ENCODE measurements at places on chromosomes 6 and 20.

- no peak for DNase-seq
Measured at GRCh38 chr6:147088861-147089260, 115.4 kb upstream of the STXBP5 start.

GRCh38 chr6:24356310-24356973 lies 1.4 kb downstream of the DCDC2 start:
- no peak for DNase-seq

DNA sequence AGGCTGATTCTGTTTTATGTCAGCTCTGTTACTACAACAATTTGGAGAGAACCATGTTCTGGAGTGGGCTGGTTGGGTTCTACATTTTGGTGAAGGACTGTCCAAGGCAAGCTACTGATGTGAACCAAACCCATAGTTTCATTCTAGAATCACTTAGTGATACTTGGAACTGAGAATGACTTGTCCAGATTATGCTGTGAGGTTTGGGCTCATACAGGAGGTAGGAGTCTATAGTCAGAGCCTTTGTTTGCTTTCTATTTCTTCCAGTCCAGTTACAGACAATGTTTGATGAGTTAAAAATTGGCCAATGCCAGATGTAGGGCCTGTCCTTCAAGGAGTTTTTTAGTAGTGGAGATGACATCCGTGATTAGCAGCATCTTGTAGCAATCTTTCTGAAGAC lies 97.9 kb downstream of the LRRC1 start:
- DNase-seq = no peak

GRCh38 chr6:139553916-139554315 lies 179.5 kb upstream of the CITED2 start:
- DNase-seq = no peak

DNA sequence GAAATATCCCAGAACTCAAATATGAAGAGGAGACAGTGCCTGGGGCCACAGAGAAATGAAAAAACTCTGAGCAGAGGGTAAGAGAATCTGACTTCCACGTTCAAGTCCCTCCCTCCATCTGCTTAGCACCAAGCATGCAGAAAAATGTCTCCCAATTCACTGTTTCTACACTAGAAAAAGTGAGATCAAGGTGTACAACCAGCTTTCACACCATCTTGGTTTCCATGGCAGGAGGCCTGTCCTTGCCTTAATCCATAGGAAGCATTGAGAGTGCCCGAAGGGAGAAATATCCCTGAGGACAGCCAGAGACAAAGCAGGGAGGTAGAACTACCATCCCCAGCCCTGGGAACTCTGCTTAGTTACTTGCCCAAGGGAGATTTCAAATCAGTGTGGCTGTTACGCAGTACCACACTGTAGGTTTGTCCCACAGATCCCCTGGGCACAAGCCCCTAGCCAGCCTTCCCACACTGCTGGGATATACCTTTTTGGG lies 82.9 kb downstream of the SCML4 start:
- no peak for DNase-seq

GRCh38 chr6:136766274-136766673 lies 26.0 kb downstream of the MAP3K5 start:
- DNase-seq = no peak

DNA sequence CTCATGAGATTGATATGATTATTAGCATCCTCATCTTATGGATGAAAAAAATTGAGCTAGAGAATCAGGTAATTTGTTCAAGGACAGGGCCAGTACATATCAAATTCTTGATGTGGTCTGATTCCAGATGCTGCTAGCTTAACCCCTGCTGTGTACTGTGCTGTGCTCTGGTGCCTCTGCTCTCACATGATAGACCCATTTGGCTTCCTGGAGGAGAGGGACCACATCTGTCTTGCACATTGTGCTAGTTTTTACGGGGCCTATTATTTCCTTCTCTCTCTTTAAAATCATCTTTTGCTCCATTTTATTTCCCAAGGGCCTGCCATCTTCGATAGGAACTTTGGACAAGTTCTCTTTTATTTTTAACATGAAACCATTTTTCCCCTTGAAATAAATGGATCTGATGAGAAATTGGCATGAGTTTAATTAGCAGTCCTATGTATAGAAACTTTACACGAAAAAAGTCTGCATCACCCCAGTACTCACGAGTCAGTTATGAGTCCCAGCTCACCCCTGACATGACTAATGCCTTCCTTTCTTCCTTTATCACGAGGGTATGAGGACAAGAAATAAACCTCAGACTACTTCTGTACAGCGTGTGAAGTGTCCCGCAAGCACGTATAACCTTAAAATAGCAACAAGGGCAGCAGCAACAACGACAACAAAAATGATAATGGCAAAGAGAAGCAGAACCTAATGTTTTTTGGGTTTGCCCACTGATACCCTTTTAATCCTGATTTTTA lies 26.5 kb downstream of the CD109 start:
- DNase-seq = no peak

- DNase-seq = no peak
Measured at GRCh38 chr6:141580988-141581552, 551.7 kb upstream of the GJE1 start.

- DNase-seq = no peak
Measured at GRCh38 chr6:138443979-138444378, 40.0 kb downstream of the HEBP2 start.

DNA sequence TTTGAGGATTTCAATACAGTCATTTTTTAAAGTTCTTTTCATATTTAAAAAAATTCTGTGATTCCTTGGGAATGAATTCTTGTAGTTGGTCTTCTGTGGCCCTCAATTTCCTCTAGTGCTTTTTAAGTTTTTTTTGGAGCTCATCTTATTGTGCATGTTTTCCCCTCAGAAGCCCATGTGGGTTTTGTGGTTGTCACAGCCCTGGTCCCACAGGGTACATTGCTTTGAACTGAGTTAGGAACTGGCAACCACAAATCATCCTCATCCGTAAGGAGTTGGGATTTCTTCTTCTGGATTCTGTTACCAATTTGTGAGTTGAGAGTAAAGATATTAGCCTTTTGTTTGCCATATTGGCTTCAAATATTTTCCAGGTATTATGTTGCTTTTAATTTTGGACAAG lies 89.9 kb downstream of the AKAP7 start:
- DNase-seq = no peak

GRCh38 chr6:84280030-84280429 lies 52.6 kb upstream of the CEP162 start:
- DNase-seq = no peak

DNA sequence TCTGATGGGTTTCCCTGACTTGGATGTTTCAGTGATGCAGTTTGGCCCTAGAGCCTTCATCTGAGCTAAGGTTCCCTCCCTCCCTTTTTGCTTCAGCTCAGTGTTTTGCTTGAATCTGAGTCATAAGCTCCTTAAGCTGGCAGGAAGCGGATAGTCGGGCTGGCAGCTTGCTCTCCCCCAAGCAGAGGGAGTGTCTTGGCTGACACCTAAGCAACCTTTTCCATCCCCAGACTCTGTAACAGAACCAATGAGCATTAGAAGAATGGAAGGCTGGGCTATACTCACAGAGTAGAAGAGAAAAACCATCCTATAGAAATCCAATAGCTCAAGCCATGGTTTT lies 98.3 kb downstream of the HAO1 start:
- no peak for DNase-seq

DNA sequence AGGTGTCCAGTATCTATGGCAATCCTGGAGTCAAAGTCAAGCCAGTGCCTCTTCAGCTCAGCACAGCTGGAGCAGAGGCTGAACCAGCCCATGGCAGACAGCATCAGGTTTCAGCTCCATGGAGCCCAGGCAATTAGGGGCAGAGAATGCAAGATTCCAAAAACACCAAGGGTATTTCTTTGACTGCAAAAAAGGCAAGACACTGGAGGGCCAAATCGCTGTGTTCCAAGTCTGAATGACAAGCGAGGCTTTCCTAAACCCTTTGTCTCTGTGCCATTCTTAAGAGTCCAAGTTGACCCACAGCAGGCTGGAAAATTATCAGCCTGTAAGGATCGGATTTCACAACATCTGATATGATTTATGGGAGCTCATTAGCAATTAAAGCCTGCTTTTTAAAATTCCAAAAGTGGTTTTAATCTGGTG lies 49.7 kb upstream of the TGM3 start:
- DNase-seq = no peak

DNA sequence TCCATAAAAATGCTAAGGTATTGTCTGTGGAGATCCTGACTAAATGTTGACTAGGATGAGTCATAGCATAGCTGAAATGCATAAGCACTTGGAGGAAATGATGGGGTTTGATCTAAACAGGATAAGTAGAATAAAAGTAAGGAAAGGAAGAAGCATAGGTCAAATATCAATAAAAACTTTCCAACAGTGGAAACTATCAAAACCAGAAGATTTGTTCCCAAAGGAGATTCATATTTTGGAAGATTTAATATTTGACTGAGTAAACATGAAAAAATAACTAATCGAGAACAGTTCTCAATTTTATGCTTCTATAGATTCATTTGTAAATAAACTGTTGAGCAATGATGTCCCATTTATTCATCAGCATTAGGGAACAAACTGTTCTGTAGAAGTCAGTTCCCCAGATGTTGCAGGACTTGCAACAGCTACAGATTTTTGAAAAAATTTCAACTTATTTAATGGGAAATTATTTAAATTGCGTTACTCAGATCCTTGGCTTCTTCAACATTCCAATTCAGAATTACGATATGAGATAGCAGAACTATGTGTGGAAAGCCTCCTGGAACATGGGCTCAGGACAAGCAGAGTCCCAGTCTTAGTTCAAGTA lies 133.7 kb upstream of the TBX18 start:
- DNase-seq = no peak

- DNase-seq = no peak
Measured at GRCh38 chr20:58417438-58417837, 28.4 kb downstream of the VAPB start.

DNA sequence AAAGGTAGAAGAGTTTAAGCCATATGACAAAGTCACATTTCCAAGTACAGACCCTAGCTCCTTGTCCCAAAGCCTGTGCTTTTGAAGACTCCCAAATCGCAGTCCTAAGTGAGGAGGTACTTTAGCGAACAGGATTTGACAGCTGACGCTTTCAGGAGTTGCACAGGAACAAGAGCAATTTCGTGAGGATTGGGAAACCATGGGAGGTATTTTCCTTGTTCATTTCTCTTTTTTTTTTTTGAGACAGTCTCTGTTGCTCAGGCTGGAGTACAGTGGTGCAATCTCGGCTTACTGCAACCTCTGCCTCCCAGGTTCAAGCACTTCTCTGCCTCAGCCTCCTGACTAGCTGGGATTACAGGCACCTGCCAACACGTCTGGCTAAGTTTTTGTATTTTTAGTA lies 150.6 kb downstream of the MTHFD1L start:
- DNase-seq = no peak

DNA sequence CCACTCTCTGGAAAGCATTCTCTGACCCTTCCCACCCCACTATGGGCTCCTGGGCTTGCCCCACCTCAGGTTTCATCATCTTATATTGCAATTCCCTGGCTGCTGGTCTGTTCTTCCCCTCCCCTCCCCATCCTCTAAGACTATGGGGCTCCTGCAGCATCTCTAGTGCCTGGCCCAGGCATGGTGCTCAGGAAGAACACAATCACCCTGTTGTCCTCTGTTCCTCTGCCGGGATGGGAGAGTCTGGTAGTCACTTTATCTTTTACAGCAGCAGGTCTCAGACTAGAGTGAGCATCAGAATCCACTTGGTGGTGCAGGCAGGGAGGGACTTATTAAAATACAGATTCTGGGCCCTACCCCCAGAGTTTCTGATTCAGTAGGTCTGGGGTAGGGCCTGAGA lies 5.0 kb upstream of the LPIN3 start:
- DNase-seq = no peak

GRCh38 chr20:21184819-21185218 lies 58.9 kb downstream of the KIZ start:
- no peak for DNase-seq
